Stimulated activated effector memory CD8-positive, alpha-beta T cell treated with anti-CD3 and anti-CD28 coated beads, Interleukin-12 subunit alpha, Interleukin-12 subunit beta, amount 100 ng/mL, for 72 hours (primary cell): ENCODE measurements at places on chromosomes 6 and 20.

DNA sequence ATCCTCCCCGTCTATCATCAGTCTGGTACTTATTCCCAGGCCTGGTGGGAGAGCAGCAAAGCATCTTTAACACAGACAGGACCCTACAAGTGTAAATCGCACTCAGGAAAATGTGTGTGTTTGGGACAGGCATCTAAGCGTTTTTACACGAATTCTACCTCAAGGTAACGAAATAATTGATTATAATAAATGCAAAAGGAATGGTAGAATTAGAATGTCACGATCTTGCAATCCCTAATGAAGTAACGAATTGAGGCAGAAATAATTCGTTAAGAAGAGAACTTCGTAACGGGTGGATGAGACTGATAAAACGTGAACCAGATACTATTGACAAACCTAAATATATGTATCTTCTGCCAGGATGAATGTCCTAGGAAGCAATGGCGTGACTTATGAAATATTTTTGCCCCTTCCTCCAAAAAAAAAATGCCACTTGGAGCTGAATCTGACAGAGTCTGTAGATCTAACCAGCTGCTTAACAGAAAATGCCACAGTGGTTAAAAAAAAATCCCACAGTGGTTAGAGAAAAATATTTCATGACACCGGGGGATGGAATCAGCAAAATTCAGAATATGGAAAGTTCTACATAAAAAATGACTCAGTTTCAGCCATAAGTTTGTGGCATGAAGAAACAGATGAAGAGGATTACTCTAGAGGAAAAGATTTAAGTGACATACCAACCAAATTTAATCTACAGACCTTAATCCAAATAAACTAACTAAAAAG lies 68.7 kb downstream of the F13A1 start:
- DNase-seq, result no peak

GRCh38 chr20:23832775-23833513 lies 6.4 kb upstream of the CST2 start:
- DNase-seq, result no peak

DNA sequence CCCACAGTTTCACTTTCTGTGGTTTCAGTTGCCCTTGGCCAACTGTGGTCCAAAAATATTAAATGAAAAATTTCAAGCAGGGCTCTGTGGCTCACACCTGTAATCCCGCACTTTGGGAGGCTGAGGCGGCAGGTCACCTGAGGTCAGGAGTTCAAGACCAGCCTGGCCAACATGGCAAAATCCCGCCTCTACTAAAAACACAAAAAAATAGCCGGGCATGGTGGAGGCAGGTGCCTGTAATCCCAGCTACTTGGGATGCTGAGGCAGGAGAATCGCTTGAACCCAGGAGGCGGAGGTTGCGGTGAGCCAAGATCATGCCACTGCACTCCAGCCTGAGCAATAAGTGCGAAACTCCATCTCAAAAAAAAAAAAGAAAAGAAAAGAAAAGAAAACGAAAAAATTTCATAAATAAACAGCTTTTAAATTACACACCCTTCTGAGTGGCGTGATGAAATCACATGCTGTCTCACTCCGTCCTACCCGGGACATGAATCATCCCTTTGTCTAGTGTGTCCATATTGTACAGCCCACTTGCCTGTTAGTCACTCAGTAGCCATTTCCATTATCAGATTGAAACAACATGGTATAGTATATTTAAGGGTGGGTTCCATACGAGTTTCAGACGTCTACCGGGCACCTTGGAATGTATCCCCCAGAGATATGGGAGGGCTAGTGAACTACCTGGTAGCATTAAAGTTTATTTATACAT lies 11.7 kb downstream of the PTPRK start:
- DNase-seq, result no peak

GRCh38 chr20:2671977-2672376 lies 8.0 kb upstream of the IDH3B start:
- DNase-seq, result no peak
